Naive thymus-derived CD4-positive, alpha-beta T cell (primary cell): ENCODE measurements at places on chromosomes 7 and 10. TPM values are rescaled to one million over a fixed set of nuclear protein-coding genes. Genes with fewer than 3 reads are reported as not detected.

DNA sequence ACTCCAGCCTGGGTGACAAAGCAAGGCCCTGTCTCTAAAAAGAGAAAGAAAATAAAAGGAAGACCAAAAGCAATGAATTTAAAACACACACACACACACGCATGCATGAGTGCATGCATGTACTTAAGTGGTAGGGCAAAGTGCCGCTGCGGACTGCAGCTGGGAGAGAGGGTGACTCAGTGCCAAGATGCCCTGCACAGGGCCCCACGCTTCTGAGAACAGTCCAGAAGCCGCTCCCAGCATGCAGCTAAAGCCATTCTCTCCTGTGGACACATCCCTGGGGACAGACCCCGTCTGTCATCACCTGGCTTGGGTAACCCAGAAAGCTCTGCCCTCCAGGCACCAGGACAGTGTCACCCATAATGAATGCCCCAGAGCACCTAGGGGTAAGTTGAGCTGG, 61.0 kb upstream of the MYL10 start:
- no peaks in the 10 kb centered on the region for H3K4me1 ChIP-seq
- no peak overlapping the region for H3K4me3 ChIP-seq
- no peaks in the 10 kb centered on the region for H3K36me3 ChIP-seq
- H3K27me3 ChIP-seq = no peaks in the 10 kb centered on the region
- no peak overlapping the region for H3K27ac ChIP-seq

DNA sequence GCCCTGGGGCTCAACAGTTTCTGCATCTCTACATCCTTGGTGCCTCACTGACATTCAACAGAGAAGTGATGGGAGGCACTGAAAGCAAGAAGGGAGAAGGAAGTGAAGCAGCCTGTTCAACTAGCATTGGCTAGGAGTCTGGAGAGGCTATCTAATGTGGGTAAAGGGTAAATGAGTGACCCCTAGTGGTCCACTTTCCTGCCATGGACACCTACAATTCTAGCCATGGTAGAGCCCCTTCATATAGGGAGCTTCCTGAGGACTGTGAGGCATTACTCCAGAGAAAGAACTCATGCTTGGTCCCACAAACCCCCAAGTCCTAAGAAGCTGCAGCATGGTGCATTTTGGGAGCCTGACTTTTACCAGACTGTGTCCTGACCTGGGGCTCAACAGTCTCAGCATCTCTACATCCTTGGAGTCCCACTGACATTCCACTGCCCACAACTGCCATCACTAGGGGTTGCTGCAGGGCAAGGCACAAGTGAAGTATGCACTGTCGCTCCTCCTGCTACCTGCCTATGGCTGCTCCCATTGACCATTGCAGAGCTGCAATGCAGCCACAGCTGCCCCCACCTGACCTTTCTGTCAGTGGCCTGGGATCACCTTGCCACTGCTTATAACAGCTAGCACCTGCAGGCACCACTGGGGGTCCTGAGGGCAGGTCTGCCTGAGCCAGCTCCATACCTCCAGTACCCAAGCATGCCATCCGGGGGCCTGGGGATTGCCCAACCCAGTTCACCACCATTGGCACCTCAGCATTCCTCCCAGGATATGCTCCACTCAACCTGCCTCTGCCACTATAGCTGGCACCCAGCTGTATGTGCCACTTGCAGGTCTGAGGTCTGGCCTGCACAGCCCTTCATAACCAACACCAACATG, 44.1 kb upstream of the CDK6 start:
- peaks cover 9% of the 10 kb centered on the region for H3K4me1 ChIP-seq
- H3K4me3 ChIP-seq = no peak overlapping the region
- DNase-seq = no peak
- no peaks in the 10 kb centered on the region for H3K27me3 ChIP-seq
- H3K27ac ChIP-seq = no peak overlapping the region
- no peaks in the 10 kb centered on the region for H3K36me3 ChIP-seq

DNA sequence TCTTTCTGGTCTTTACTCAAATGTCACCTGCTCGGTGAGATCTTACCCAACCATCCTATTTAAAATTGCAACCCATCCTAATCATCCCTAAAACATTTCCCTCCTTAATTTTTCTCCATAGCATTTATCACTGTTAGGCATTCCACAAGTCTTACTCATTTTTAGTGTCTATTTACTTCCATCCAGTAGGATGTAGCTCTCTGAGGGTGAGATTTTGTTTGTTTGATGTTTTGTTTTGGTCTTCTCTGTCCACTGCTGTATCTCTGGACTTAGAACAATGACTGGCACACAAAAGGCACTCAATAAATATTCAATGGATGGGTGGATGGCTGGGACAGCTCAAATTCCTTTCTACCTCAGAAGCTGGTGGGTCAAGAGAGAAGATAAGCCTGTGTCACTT, 15.8 kb upstream of the DUSP5 start:
- DNase-seq = no peak
- H3K36me3 ChIP-seq = no peaks in the 10 kb centered on the region
- no peaks in the 10 kb centered on the region for H3K27me3 ChIP-seq
- H3K4me3 ChIP-seq = no peak overlapping the region
- no peak overlapping the region for H3K27ac ChIP-seq

DNA sequence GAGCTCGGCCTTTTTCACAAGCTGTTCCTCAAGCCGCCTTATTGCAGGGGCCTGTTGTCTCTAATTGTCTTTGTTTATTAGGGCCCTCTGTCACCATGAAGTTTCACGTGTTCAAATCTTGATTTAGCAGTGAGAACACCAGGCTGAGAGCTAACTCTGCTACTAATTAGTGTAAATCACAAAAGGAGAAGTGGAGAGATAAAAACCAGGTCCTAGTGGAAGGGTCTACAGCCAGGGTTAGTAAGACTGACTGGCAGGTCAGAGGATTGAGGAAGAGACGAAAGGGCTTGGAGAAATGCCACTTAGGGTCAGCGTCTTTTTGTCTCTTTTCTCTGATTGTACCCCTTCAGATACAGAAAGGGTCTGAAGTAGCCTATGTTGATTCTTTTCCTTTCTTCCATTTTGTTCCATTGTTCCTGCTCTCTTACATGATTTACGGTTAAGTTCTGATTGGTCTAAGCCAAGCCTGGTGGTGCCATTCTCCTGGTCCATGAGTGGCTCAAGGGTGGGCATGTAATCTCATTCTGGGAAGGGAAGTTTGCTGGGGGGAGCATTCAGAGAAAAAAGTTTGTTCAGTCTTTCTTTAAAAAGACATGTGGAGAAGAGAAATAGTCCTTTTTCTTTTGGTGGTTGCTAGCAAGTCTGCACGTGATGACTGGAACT, 21.3 kb downstream of the SSMEM1 start:
- DNase-seq = no peak
- H3K4me1 ChIP-seq = no peaks in the 10 kb centered on the region
- H3K27me3 ChIP-seq = no peaks in the 10 kb centered on the region
- no peak overlapping the region for H3K4me3 ChIP-seq
- no peaks in the 10 kb centered on the region for H3K36me3 ChIP-seq

GRCh38 chr10:11193001-11193551, 175.4 kb downstream of the CELF2 start:
- H3K4me3 ChIP-seq = no peak overlapping the region
- peaks cover 73% of the 10 kb centered on the region for H3K4me1 ChIP-seq
- H3K27me3 ChIP-seq = no peaks in the 10 kb centered on the region
- DNase-seq = no peak

DNA sequence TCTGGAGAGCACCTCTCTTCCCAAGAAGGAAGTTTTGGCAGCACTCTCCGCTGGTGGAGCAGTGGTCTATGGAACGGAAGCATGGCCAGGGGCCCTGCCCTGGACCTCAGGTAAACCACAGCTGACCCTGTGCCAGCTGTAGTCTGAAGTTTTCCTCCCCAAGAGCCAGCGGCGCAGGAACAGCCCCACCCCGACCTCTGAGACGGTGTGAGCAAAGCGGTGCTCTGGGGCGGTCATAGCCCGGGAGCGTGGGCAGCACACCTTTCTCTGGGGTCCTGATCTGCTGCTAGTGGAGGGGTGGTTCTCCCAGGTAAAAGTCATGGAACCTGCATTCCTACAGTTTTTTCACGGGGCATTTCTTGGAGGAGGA, 52.6 kb downstream of the TSPAN15 start:
- H3K36me3 ChIP-seq = no peaks in the 10 kb centered on the region
- DNase-seq = no peak
- peaks cover 7% of the 10 kb centered on the region for H3K4me1 ChIP-seq
- H3K4me3 ChIP-seq = no peak overlapping the region
- no peak overlapping the region for H3K27ac ChIP-seq

- H3K4me1 ChIP-seq = no peaks in the 10 kb centered on the region
- no peaks in the 10 kb centered on the region for H3K36me3 ChIP-seq
- H3K4me3 ChIP-seq = no peak overlapping the region
- no peak overlapping the region for H3K27ac ChIP-seq
- no peaks in the 10 kb centered on the region for H3K27me3 ChIP-seq
- no peak for DNase-seq
Measured at GRCh38 chr10:37734971-37735370, 122.4 kb downstream of the ZNF248 start.

GRCh38 chr7:70579397-70580097, 552.4 kb upstream of the GALNT17 start:
- no peaks in the 10 kb centered on the region for H3K27me3 ChIP-seq
- DNase-seq = no peak
- no peak overlapping the region for H3K4me3 ChIP-seq
- no peak overlapping the region for H3K27ac ChIP-seq
- no peaks in the 10 kb centered on the region for H3K36me3 ChIP-seq

DNA sequence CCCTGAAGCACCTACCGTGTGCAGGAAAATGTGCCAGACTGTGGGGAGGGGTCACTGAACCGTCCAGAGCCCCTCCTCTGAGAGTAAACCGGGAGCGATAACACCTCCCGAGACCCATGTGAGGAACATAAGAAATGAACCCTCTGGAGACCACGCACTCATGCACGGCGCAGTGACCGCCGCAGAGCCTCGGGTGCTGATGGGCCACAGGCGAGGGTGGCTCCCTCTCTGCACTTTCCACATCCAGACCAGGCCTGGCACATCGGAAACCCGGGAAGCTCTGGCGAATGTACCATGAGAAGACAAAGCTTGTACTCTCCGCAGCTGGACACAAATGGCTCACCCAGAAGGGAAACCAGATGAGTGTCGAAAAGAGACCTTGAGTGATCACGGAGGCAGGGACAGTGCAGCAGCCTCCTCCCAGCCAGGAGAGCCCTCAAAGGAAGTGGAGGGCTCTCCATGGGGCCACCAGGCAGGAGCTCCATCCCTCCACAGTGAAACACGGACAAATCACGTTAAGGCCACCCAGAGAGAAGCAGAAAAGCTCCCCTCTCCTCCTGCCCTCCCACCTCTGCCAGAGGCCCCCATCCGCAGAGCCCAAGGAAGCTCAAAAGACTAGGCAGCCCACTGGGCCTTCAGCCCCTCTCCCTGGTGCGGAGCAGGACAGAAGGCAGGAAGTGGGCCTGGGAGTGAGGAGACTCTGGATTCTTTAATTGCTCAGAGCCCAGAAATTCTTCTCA, 178.1 kb upstream of the PPP2R2D start:
- no peaks in the 10 kb centered on the region for H3K27me3 ChIP-seq
- no peak for DNase-seq
- no peaks in the 10 kb centered on the region for H3K36me3 ChIP-seq
- no peaks in the 10 kb centered on the region for H3K4me1 ChIP-seq

DNA sequence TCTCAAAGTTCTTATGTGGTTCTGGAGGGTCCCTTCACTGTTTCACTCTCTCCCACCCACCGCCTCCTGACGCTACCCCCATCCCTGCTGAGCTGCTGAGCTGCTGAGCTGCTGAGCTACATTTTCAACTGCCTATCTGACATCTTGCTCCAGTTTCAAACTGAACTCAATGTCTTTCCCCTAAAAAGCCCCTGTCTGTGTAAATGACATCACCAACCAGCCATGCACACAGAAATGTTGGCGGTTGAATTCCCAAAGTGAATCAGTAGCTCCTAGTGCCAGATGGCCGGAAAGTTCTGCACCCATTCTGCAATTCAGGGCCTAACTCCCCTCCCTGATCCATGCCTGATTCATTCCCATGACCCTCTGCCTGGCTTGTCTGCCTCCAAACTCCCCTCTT, 71.2 kb downstream of the WNT2 start:
- H3K4me3 ChIP-seq = no peak overlapping the region
- no peak overlapping the region for H3K27ac ChIP-seq
- H3K27me3 ChIP-seq = peaks cover 3% of the 10 kb centered on the region

- H3K4me3 ChIP-seq = no peak overlapping the region
- H3K4me1 ChIP-seq = no peaks in the 10 kb centered on the region
- H3K27ac ChIP-seq = no peak overlapping the region
- H3K27me3 ChIP-seq = no peaks in the 10 kb centered on the region
Measured at GRCh38 chr10:106751091-106751490, 413.4 kb downstream of the SORCS1 start.

DNA sequence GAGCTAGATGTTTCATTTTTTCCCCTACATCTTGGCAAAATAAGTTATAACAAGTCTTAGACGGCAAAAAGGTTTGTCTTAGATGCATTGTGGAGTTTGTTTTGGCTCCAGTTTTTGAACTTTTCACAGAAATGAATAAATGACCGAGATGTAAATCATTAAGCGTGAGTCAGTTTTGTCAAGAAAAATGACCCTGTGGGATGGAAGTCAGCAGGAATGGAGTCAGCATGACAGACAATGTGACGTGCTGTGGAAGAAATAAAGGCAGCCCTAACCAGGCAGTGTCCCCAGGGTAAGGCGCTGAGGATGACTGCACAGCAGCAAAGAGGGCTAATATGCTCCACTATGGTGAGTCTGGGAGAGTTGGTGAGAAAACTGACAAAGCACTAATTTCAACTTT, 163.2 kb downstream of the NOC3L start:
- no peaks in the 10 kb centered on the region for H3K27me3 ChIP-seq
- H3K4me1 ChIP-seq = no peaks in the 10 kb centered on the region
- no peaks in the 10 kb centered on the region for H3K36me3 ChIP-seq

- H3K36me3 ChIP-seq = no peaks in the 10 kb centered on the region
- no peak overlapping the region for H3K4me3 ChIP-seq
- H3K27ac ChIP-seq = no peak overlapping the region
- peaks cover 38% of the 10 kb centered on the region for H3K4me1 ChIP-seq
- H3K27me3 ChIP-seq = no peaks in the 10 kb centered on the region
Measured at GRCh38 chr7:150360363-150361058, 8.1 kb upstream of the REPIN1 start.

DNA sequence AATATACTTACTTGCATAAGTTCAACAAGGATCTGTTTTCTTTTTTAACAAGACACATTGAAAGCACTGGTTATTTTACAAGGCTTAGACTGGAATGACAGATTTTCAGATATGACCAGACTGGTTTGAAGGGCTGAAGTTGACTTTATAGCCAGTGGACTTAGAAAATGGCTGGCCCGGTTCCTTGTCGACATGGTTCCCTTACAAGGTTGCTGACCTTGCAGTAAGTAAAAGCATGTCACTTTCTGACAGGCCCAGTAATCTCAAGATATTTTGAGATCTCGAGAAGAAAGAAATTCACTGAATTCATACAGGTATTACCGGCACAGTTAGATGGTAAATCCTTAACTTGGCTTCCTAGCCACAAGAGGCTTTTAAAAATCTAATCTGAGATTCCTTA, 136.5 kb downstream of the COBL start:
- DNase-seq = no peak
- H3K4me1 ChIP-seq = no peaks in the 10 kb centered on the region
- no peak overlapping the region for H3K4me3 ChIP-seq
- H3K27ac ChIP-seq = no peak overlapping the region

Gene KIAA1217
- not detected for total RNA-seq

Gene SPRN
- not detected in 2 replicates for total RNA-seq

Gene NPFFR1
- not detected for total RNA-seq

Gene VPS50
- 19.8 and 26.5 TPM in 2 replicates for total RNA-seq

Gene NUTM2E
- 0.49 TPM for total RNA-seq

Gene PPP1R17
- total RNA-seq = 1.4 TPM

Gene BHLHA15
- total RNA-seq = 0.80 TPM

Gene PMPCB
- total RNA-seq = 62.4 TPM

Gene PPRC1
- total RNA-seq = 33.7 TPM

Gene MSMB
- total RNA-seq = not detected

Gene PIK3CG
- 25.1 TPM for total RNA-seq
